HFFc6 (cell line): ENCODE measurements at places on chromosomes 3 and 15. TPM values are rescaled to one million over a fixed set of nuclear protein-coding genes. Genes with fewer than 3 reads are reported as not detected.

DNA sequence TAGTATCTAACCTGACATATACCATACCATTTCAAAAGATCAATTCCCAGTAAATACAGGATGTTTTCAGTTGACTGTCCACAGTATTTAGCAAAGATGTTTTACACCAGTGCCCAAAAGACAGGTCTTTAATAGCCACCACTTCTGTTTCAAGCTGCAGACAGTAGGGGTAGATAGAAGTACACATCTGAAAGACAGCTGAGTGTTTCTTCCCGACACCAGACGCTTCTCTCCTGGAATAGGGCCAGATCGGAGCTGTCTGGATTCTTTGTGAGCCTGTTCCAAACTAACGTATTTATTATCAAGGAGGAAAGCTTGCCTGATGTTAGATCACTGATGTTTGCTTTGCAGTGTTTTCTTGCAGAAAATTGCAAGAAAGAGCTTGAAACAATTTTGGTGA, 136.1 kb upstream of the RBMS3 start:
- peak; percentile 50 for DNase-seq

DNA sequence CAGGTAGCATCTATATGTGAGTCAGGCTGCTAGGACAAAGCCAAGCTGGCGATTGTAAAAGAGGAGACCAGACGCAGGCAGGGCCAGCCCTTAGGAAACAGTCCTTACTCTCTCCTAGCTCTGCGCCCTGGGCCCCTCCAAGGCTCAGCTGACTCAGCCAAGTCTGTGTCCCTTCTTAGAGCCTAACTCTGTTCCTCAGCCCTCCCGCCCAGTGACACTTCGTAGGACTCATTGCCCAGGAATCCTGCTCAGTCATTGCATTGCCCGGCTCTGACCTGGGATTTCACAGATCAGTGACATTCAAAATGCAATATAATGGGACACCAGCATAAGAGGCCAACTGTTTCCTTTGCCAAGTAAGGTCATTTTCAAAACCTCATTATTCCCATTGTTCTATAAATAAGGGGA, 244.2 kb downstream of the TLE3 start:
- DNase-seq: peak; percentile 85

DNA sequence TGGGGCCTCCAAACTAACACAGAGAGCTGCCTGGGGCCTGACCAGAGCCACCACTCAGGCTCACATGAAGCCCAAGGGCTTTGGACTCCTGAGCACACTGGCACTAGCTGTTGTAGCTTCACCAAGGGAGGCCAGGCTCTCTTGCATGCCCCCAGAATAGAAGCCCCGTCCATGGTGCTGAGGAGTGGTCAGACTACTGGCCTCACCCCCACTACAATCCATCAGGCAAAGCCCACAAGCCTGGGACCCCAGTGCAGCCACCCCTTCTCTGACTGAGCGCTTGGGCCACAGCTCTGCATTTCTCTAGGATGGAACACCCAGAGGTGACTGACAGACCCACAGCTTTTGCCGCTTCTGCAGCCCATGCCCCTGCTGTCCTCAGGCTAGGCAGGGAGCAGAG, 180.8 kb downstream of the PYDC2 start:
- DNase-seq: no peak

STAC gene
- not detected in 3 replicates for total RNA-seq

DNA sequence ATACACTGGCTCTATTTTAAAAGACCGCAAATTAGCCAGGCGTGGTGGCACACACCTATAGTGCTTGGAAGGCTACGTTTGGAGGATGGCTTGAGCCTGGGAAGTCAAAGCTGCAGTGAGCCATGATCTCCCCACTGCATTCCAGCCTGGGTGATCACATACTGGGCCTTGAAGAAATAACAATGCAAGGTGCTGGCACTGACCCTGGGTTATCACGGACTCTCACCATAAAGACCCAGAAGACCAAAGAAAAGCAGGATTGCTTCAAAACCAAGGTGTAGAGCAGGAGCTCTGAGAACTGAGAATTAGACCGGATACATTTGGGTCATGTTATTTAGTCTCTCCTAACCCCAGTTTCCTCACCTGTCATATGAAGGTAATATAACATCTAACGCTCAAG, 14.8 kb downstream of the PIK3R4 start:
- DNase-seq: no peak

DNA sequence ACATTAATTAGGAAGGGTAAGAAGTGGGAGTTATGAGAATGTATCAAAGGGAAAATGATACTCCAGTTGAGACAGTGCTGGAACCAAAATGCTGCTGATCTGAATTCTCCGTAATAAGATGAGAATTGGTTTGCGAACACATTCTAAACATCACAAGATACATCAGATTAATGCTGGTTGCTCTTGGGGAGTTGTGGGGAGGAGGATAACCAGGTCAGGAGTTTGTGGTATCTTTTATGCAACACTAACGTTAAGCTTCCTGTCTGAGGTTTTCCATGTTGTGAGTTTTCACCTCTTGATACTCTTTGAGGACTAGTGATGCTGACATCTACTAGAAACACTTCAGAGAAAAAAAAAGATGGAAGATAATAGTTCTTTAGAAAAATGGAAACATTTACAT, 47.2 kb downstream of the PPARG start:
- DNase-seq: no peak

DNA sequence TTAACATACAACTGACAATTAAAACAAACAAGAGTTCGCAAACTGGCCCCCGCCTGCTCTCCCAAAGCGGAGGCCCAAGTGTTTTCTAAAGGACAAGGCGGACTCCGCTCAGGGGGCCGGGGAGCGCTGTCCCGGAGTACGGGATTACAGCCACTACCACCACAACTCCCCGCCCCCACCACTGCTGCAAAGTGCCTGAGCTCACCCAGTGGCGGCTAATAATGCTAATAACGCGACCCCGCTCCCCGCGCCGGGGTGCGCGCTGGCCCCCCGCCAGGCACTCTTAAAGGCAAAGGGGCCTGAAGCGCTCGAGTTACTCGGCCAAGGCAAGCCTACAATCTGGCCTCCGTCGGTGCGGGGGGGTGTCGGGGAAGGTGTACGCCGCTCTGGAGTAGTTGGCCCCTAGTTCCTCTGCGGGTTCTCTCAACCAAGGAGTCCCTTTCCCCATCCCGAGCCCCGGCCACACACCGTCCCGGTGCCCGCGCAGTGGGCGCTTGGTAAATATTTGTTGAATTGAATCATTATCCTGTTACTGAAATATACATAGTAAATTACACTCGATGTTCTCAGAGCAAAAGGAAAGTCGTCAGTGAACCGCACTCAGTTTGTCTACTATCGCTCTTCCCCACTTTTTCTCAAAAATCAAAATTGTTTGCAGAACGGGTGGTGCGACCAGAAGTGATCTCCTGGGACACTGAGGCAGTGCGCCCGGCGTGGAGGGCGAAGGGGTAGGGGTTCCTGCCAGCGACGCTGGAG, 827 bp downstream of the WNT5A start:
- peak; percentile 58 for DNase-seq

ROBO2 gene
- total RNA-seq: 0.05 to 0.36 TPM (median 0.27 TPM) in 3 replicates

GRCh38 chr3:11095932-11096265, 58.4 kb upstream of the HRH1 start:
- no peak for DNase-seq

DNA sequence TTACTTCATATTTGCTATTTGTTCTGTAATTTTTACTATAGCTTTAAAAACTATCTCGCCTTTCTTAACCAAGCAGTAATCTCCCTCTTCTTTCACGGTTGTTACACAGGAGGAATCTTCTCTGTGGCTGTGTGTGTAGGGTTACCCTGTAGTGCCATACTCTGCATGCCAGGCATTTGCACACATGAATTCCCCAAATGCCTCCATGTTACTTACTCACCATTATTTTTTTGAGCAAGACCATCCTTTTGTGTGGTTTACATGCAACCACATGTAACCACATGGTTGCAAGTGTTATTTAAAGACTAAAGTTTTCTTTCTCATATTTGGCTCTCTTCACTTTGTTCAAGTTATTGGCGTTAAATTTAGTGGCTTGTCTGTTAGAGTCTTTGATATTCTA, 45.5 kb downstream of the HPS3 start:
- no peak for DNase-seq

DNA sequence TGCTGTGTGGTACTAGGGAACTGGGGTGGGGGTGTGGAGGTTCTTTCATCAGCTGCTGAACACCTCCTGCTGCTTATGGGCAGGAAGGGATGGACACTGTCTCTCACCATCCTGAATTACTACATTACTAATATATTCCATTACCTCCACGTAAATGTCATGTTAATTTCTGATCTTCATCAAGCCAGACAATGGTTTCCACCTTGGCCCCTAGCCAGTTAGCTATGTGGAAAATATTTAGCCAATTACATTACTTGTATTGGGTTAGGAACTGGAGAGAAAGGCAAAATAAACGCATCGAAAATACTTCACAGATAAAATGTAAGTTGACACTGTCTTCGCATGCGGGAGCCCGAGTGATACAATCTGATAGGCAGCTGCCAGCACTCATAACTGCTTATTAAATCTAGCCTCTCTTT, 95.1 kb downstream of the FOXP1 start:
- no peak for DNase-seq

CRYBG3 gene
- 12.1 to 12.7 TPM (median 12.5 TPM) in 3 replicates for total RNA-seq

- DNase-seq: peak; percentile 10
Observed at GRCh38 chr3:196792771-196793170, 53.1 kb downstream of the PAK2 start.

DNA sequence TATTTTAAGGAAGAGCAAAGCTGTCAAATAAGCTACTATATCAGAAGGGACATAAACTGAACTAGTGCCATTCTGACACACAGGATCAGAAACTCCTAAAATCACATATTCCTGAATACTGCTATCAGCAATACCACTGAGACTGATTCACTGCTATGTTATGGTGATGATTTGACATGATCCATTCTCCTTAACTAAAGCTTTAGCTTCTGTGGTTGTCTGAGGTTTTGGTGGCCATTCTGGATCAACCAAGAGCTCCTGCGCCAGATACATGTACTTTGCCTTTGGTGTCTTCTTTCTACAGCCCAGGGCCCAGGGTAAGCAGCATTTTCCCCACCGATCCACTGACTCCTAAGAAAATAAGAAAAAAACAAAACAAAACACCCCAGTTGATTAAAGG, 6.7 kb upstream of the GP5 start:
- DNase-seq: no peak

DNA sequence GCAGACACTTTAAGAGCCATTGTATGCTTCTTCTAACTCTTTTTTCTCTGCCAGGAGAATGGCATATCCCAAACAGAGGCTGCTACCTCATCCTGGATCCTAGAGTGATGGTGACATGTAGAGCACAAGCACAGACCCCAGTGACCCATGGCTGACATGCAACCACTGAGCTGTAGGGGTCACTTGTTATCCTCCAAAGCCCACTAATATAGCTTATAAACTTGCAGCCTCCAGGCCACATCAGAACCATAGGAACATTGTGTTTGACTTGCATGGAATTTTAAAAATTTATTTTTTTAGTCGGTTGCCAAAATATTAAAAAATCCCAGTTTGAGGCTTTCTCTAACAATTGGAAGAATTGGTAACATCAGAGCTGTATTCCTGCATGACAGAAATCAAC, 283.0 kb upstream of the WNT5A start:
- DNase-seq: no peak

SERINC4 gene
- 0.09 TPM in 1 of 3 replicates, not detected in the others for total RNA-seq

DNA sequence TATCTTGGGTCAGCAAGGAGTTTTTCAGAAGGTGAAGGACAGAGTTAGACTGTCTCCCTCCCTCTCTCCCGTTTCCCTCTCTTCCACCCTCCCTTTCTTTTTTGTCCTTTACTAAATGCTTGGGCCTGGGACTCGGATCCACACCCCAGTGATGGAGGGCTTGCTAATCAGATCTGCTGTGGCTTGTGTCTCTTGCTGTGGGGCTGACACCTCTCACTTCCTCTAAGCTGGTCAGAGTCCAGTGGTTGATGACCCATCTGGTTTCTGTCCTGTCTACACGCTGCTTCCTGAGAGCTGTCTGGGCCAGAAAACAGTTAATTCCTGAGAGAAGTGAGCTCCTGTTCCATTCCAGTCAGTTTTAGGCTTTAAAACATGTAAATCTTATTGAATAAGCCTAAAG, 849 bp downstream of the TRAK1 start:
- DNase-seq: no peak

DNA sequence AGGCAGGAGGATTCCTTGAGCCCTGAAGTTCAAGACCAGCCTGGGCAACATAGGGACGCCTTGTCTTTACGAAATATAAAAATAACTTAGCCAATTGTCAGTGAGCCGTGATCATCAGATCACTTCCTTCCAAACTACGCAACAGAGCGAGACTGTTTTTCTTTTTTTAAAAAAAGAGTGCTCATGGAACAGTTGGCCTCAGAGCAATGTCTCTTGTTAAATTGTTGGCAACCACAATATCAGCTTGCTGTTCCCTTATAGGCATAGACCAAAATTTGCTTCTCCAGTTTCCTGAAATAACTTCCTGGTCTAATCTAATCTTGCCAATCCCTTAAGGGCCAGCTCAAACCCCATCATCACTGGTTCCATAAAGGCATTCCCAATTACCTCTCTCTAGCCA, 93.3 kb upstream of the SLC4A7 start:
- no peak for DNase-seq

RTP1 gene
- total RNA-seq: not detected in 3 replicates

GRCh38 chr15:80783260-80783659, 4.1 kb downstream of the CEMIP start:
- DNase-seq: no peak

MAP3K13 gene
- total RNA-seq: 18.7 to 28.4 TPM (median 20.7 TPM) in 3 replicates

- no peak for DNase-seq
Observed at GRCh38 chr3:163315786-163316185, 1762.5 kb downstream of the SI start.

CAMK2N2 gene
- 3.5 to 4.9 TPM (median 4.4 TPM) in 3 replicates for total RNA-seq

CTNNB1 gene
- 284 and 330 TPM in 2 replicates for total RNA-seq

GOLGA8M gene
- 0.14 to 0.42 TPM (median 0.37 TPM) in 3 replicates for total RNA-seq

PDIA3 gene
- 654 to 684 TPM (median 676 TPM) in 3 replicates for total RNA-seq

- no peak for DNase-seq
Observed at GRCh38 chr3:19595884-19596283, 338.1 kb downstream of the EFHB start.

DNA sequence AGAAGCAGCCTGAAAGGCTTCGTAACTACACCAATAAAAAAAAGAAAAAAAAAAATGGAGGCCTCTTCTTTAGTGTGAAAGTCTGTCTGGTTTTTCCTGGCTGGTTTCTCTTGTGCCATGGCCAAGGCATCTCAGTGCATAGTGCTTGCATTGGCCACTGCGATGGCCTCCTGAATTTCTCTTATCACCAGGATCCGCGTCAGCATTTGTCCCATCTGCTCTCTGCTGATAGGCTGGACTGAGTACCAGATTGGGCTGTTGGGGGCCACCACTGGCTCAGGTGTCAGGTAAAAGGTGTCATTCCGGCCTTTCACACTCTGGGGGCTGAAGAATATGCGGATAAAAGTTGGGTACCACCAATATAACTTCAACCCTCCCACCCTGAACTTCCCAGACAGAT, 1.1 kb upstream of the IMPDH2 start:
- DNase-seq: no peak

PLS1 gene
- total RNA-seq: 0.64 to 2.0 TPM (median 1.2 TPM) in 3 replicates

DNA sequence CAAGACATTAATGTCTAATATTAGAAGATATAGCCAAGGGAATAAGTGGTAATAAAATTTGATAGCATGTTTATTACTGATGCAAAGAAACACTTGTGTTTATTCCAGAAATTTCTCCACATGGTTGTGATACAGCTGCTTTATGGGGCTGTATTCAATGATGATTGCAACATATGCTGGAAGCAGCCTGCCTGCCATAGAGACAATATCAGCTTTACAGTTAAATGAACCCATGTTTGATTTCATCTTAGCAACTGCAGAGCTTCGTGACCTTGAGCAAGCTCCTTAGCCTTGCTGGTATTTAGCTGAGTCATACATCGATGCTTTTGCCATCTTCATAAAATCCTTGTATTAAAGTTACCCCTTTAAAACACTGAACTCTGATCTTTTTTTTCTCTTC, 168.1 kb upstream of the STAC start:
- no peak for DNase-seq
